NCI-H187 (cell line): ENCODE measurements at places on chromosomes 1 and 21.

DNA sequence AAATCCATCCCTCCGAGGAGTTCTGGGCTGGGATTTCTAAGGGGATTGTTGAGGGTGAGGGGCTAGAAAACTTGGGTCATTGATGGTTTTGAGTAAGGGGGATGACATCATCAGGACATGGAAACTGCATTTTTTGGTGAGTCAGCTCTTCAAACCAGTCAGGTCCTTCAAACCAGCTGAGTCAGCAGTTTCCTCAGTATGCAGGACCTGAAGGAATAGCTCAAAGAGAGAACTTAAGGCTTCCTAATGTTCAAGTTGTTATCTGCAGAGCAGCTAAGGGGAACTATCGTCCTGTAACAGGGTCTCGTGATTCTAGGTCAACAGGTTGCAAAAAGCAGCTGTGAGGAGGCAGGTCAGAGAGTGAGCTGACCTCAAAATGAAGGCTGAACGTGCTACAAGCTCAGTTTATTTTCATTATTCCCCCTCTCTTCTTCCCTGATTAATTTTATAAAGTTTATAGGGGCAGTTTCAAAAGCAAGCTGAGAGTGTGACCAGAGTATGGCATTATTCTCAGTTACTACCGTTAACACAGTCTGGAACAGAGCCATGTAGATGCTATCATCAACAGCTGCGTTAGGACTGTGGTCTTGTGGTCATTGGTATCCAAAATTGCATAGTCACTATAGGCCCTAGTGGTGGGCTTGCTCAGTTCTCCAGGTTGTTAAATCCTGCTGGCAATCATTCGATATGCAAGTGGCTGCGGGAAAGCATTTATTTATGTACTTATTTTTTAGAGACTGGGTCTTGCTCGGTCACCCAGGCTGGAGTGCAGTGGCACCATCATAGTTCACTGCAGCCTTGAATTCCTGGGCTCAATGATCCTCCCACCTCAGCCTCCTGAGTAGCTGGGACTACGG, 10.7 kb upstream of the SDC3 start:
- no peak for DNase-seq

DNA sequence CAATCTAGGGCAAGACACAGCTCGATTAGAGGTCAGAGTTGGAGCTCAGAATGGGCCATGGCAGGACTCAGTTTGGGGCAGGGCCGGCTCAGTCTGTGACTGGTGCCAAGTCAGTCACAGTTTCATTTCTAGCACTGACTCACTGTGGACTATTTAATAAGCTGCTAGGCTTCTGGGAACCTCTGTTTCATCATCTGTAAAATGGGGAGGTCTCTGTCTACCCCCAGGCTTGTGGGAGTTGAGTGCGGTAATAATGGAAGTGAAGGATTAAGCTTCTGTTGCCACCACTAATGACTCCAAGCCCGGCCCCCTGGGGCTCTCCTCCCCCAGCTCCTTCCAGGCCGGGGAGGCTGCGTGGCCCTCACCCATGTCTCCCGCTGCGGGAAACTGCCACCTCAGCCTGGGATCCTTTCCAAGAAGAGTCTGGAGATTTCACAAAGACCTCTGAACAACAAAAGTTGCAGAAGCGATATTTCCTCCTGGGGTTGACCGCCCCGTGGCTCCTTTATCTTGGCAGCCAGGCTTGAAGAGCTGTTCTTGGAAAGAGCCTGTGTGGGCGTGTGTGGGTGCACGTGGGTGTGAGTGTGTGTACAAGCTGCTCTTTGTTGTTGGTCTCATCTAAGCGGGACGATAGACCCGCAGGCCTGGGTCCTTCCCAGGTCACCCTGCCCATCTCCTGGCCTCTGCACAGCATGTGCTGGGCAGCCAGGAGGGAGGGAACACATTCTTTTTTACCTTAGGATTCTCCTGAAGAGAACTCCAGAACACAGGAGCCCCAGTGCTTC, 29.1 kb downstream of the KNCN start:
- no peak for DNase-seq

- DNase-seq = no peak
Observed at GRCh38 chr1:4006676-4007374, 106.8 kb upstream of the C1orf174 start.

DNA sequence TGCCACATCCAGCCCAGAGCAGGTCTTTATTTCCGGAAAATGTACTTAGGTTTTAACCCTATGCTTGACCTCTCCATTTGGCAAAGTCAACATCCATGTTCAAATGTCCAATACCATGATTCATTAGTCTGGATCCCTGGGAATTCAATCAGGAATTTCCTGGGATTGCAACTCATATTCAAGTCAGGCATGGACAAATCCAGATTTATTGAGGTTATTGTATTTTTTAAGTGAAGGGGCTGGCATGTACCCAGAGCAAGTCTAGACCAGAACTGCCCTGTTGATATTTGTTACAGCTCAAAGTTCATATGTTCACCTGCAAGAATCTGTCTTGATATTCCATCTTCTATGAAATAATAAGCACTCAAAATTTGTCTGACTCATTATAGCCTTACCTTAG, 521.1 kb downstream of the ADGRL2 start:
- DNase-seq = no peak

- no peak for DNase-seq
Observed at GRCh38 chr1:36571106-36571505, 88.4 kb upstream of the CSF3R start.

DNA sequence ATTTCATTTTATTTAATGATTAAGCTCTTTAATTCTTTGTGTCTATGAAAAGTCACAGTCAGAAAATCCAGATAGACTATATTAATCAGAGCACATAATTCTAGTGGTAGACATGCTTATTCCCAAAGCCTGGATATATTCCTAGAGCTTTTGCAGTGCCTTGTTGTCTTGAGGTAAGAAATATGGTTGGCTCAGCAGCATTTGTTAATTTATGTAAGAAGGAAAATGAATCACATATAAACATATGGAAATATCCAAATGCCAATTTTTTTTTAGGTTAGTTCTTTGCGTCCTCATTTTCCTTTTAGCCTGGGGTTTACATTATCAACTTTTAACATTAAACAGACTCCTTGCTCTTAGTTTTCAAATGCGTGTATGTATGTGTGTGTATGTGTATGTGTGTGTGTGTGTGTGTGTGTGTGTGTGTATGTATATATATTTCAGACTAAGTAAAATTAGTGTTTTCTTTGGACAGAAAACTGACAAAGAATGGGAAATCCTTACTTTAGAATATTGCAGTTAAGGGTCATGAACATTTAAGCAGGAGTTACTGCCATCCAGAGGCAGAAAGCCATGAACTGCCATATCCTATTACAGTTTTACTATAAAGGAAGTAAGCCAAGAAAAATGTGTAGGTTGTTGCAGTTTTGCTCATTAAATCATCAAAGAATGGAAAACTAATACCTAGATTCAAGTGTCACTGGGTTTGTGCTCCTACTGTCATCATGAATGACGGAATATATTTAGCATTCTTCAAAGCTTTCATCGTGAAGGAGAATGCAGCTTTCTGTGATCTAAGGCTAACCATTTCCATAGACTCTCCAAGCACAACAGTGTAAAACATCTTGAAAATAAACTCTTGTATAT, 477.1 kb upstream of the NR5A2 start:
- DNase-seq = no peak
